ENCODE measurements at places on chromosomes 11 and 22. TPM values are rescaled to one million over a fixed set of nuclear protein-coding genes. Genes with fewer than 3 reads are reported as not detected.

DNA sequence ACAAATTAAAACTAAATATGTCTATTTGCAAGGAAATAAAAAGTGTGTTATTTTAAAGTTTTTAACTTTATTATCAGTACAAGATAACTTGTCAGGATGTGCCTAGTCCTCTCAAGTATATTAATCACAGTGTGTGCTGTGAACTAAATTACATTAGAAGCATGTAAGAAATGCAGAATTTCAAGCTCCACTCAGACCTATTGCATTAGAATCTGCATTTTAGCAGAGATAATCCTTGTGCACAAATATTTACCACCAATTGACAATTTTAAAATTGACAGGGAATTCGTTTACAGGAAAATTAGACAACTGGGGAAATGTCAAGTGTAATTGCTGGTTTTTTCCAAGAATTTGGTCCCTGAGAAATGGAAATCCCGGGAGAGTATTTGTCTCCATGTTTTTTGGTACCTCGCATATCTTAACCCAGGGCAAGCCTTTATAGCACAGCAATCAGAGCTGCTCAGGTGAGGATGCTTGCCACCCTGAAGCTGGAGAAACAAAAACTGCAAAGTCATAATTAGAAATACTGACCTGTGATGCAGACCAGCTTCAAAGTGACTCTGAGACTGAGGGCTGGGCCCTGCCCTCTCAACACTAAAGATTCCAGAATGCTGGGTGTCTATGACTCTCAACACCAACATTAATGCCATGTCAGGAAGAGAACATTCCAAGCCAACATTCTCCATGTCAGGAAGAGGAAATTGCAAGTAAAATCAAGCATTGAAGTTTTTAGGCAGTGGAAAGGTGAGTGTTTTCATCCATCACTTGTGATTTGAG is at the start of gene OR8G1:
Gene OR8G1 (plus strand): TSS at position 475 of the 777 bp plus-strand sequence. CDS start 8,581 bp downstream, outside the sequence.
- DNase-seq = no peak

GRCh38 chr11:97990162-97990920 is 1030.4 kb upstream of the CNTN5 start:
- no peak for DNase-seq

- no peak for DNase-seq
These were observed 778 bp upstream of the PAK1 start for GRCh38 chr11:77474684-77475060.

DNA sequence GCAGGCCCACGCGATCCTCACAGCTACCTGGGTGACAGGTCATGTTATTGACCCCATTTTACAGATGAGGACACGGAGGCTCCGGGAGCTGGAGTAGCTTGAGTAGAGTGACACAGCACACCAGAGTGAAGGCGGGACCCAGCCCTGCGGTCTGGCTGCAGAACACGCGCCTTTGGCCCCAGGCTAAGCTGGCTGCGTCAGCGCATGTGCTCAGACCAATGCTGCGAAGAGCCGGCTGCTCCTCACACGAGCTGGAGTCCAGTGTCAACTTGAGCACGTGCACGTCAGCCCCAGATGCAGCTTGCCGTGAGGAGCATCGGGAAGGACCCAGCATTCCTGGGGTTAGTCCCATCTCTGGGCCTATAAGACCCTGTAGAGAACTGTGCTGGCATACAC is 49.9 kb downstream of the SCUBE1 start:
- peak; percentile 38 for DNase-seq

GRCh38 chr22:39546889-39547586 is 14.5 kb upstream of the RPS19BP1 start:
- DNase-seq = no peak

GRCh38 chr11:10385696-10386095 is 69.4 kb upstream of the AMPD3 start:
- peak; percentile 65 for DNase-seq

GRCh38 chr11:65918211-65919140 is at the start of gene C11orf68:
TSS of gene C11orf68 (minus strand) at chr11:65919062. CDS start at chr11:65919031, 31 bp downstream.
- DNase-seq = no peak

- peak; percentile 61 for DNase-seq
These were observed 48.0 kb upstream of the CEP126 start for GRCh38 chr11:101866619-101867491.

GRCh38 chr11:100851584-100852152 is 164.6 kb downstream of the ARHGAP42 start:
- no peak for DNase-seq

DNA sequence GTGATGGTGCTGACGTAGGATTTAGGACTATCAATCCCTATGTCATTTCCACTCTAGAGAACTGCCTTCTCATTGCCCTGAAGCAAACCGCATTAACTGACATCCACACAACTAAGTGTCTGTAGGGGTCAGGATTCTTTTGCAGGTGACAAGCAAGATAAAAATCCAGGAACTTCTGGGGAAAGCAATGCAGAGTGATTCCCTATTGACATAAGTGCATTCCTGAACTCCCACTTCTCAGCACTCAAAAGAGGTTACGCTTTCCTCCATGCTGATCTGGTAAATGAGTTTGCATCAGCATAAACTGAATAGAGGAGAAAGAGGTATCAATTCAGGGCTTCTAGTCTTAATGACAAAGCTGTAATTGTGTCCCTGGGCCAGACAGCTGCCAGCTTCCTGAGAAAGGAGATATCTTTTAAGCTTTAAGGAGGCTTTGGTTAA is 224.6 kb upstream of the ISX start:
- no peak for DNase-seq

DNA sequence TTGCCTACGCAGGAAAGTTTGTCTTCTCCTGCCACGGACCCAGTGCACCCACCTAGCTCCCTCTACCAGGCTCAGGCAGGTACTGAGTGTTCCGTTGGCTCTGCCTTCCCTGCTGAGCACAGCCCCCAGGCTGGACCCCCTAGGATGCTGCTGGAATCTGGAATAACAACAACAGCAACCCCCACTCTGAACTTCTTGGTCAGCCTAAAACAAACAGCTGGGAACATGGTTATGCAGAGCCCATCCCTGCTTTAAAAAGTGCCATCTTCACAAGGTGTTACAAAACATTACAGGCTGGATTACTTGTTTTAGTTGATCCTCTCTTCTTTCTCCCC is 1.8 kb downstream of the OPCML start:
- no peak for DNase-seq

DNA sequence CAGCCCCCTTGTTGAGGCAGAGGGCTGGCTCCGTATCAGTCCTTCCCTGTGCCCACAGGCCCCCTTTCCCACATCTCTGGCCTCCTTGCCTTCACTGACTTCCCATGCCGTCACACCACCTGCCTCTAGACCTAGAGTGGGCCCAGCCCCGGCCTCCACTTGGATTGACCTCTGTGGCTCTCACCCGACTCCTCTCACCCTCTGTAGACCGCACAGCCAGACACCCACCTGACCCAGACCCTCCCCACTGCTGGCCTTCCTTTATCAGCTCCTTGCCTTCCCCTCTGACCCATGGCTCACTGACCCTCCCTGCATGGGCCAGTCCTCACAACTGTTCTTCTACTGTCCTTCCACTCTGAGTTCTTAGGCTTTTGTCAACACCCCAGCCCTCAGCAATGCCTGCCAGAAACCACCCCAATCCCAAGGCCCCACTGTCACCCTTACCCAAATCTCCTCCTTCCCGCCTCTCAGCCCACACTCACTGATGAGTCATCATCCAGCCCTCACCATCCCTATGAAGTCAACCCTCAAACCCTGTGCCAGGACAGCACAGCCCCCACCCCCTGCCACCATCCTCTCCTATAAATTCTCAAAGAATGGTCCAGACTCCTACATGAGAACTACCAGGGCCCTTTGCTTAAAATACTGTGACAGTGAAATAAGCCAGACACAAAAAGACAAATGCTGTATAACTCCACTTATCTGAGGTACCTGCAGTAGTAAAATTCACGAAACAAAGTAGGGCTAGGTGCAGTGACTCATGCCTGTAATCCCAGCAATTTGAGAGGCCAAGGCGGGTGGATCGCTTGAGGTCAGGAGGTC is 53.4 kb downstream of the SCGB1A1 start:
- DNase-seq = peak; percentile 52

DNA sequence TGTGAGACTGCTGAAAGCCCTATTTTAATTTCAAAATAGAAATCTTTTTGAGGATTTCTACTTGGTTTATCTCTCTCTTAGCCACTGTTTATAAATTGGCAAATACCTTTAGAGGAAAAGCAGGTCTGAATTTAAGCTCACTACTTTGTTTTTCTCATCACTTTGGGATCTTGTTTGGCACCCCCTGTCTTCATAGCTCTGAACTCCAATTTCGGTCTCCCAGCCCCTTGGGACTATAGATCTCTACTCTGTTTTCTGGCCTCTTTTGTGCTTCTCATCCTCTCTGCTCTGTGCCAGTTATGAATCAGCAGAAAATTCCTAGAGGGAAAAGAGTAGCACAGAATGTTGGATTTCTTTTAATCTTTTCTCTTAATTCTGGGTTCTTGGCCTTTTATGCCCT is 118.3 kb downstream of the CYP2R1 start:
- DNase-seq = no peak

GRCh38 chr11:2287091-2287490 is 14.6 kb downstream of the C11orf21 start:
- no peak for DNase-seq

GRCh38 chr11:60879971-60880588 is 12.7 kb downstream of the ZP1 start:
- DNase-seq = no peak

DNA sequence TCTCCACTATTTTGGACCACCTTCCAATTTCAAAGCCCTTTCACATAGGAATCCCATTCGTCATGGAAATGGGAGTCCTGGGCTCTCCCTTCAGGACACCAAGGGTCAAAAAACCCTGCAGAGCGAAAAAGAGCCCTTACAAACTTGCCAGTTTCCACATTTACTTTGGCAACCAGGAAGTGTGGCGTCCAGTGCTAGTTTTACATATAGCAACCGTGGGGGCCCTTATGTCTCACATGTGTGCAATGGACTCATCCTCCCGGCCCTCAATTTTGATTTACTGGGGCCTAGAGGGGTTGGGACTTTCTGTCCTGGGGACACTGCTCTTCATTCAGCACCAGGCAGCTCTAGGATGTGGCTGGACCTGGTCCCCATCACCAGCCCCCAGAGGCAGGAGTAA is 33.7 kb downstream of the DAGLA start:
- no peak for DNase-seq

- DNase-seq = no peak
These were observed 3.4 kb upstream of the NUDT8 start for GRCh38 chr11:67632982-67633755.

DNA sequence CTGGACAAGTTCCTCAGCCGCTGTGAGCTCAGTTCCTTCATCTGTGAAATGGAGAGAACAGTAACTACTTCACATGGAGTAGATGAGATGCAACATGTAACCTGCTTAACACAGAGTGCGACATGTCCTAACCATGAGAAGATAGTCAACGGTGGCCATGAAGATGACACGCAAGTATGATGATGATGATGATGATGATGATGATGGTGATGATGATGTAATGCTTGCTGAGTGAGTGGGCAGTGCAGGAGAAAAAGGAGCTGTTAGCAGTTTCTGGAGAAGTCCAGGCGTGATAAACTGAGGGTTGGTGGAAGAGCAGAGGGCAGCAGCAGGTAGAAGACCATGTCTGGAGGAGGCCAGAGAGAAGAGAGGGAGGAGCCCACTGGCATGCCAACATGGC is 90.8 kb upstream of the CD82 start:
- no peak for DNase-seq

GRCh38 chr11:130369141-130369691 is 54.5 kb upstream of the ZBTB44 start:
- DNase-seq = no peak

DNA sequence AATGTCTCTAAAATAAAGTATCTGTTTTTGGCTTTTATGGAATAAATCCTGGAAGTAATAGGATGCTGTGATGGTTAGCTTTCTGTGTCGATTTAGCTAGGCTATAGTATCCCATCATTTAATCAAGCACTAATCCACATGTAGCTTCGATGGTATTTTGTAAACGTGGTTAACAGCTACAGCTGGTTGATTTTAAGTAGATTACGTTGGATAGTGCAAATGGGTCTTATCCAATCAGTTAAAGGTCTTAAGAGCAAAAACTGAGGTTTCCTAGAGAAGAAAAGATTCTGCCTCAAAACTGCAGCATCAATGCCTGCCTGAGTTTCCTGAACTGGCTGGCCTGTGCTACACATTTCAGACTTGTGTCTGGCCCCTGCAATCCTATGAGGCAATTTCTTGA is 314.2 kb upstream of the SORL1-AS1 start:
- DNase-seq = no peak

GRCh38 chr11:122275508-122275907 is 159.5 kb upstream of the BLID start:
- DNase-seq = no peak

DNA sequence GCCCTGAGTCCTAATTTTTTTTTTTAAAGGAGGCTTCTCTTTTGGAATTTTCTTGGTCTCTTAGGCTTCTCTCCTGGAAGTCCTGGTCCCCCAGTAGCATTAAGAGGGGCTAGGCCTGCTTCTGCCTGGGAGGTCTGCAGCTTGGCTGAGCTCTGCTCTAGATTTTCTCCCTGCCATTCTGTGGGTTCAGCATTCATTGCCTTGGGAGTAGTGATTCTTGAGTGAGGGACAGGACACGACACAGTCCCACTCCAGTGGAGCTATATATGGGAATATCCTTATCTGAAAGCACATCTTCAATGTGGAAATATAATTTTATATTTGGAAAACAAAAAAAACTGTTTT is 3.7 kb downstream of the IGSF22 start:
- no peak for DNase-seq

DNA sequence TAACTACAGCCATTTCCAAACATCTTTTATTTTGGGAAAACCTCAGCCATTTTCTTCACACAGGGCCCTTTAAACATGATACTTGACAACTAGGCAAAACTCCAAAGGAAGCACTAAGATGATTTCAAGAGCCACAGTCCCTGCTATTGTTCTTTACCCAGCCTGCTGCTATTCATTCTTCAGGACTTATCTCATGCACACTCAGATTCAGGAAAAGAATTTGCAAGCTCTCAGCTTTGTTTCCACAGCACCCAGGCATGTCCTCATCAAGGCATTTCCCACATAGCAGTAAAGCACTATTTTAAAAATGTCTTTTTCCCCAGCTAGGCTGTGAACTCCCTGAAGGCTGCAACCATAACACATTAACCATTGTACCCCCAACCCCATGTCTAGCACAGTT is 609.3 kb upstream of the CCDC90B start:
- DNase-seq = no peak

DNA sequence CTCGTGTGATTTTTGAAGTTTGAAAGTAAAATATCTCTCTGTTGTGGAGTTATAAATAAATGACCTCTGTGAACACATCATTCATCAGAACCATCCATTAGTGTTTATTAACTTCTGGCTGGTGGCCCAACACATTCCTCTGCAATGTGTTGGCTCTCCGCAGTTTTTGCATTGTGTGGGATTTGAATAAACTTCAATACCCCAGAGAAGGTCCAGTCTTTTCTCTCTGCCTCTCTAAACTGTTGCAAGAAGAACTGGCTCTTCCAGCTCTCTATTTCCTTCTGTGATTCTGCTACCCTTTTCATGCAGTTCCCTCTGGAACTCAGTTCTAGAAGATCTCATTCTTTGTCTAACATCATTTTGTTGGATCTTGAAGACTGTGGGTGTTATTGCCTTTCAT is 125.0 kb upstream of the ARHGAP42 start:
- DNase-seq = peak; percentile 65

- DNase-seq = no peak
These were observed 13.7 kb upstream of the CDKN1C start for GRCh38 chr11:2899080-2899783.

GRCh38 chr11:844693-845644 is 2.3 kb downstream of the TSPAN4 start:
- DNase-seq = peak; percentile 80

The TLCD5 gene
- 9.8 TPM for total RNA-seq

The FIBP gene
- 55.1 TPM for total RNA-seq

The SCGB2A2 gene
- total RNA-seq = not detected

The OR51B2 gene
- total RNA-seq = not detected

The PRSS23 gene
- total RNA-seq = 178 TPM

The GPHA2 gene
- 1.3 TPM for total RNA-seq

The YWHAH gene
- total RNA-seq = 213 TPM

The NAV2 gene
- total RNA-seq = 5.3 TPM

The ARHGAP8 gene
- total RNA-seq = 46.7 TPM

The KRTAP5-7 gene
- total RNA-seq = not detected

Measured in mucosa of gallbladder (tissue), 1 donor.